ENCODE measurements at places on chromosomes 12 and 14.

DNA sequence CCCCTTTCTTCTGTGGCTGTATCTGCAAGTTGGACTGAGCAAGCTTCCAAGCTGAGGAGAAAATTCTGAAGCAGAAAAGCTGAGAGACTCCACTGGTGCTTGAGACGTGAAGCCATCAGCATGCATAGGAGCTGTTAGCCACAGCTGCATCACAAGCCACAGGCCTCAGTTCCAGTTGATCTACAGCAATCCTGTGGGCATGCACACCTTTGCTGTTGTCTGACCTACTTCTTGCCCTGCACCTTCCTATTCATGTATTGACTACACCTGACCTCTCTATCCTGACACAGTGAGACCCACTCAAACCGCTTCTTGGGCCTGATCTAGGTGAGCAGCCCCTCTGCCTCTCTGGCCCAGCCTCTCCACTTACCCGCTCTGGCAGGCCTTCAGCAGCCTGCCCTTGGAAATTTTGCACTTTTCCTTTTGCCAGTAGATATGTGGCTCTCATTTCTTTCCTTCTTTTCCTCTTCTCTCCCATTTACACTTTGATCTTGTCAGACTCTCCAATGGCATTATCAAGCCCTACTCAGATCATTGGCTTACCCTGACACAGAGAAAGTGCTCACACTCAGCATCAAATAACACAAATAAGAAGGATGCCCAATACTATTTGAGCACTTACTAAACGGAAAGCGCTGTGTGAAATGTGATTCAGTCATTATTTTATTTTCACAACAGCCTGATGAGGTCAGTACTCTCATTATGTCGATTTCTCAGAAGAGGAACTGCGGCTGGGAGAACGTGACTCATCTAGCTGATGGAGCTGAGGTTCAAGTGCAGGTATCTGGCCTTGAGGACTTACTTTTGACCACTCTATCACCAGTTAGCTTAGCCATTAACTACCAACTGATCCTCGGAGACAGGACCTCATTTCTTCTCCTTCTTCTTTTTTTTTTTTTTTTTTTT lies 21.9 kb upstream of the PTGR2 start:
- peak; percentile 45 for DNase-seq

GRCh38 chr12:76551482-76551888 lies 8.1 kb downstream of the OSBPL8 start:
- DNase-seq, result no peak

GRCh38 chr12:80205960-80206359 lies 106.6 kb downstream of the OTOGL start:
- no peak for DNase-seq

GRCh38 chr12:131129839-131130238 lies 176.1 kb downstream of the ADGRD1 start:
- DNase-seq, result no peak

- DNase-seq, result peak; percentile 50
Measured at GRCh38 chr14:35883677-35884293, 57.6 kb downstream of the BRMS1L start.

GRCh38 chr12:20268121-20268732 lies 100.1 kb upstream of the PDE3A start:
- DNase-seq, result no peak

DNA sequence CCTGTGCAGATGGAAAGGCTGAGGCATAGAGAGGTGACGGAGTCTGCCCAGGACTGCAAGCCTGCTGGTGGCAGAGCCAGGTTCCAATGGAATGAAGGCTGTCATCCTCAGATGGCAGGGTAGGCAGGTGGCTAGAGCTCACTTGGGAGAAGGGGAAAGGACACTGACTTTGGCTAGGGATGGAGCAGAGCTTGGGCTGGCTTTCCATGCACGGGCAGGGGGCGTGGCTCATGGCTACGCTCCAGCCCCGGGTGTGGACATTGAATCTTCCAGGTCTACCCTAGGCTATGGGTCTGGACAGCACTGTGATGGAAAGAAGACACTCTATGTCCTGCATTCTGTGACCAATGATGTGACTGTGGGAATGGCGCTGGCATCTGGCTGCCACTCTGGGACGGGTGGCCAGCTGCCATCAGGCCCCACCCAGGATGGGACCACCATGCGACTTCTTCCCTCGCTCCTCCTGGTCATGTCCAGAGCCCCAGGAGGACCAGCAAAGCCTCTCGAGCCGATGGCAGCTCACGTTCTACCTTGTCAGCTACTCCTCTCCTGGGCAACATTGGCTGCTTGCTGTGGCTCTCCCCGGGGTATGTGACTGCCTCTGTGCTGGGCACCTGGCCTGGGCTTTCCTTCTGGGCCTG lies 398.7 kb downstream of the TMEM121 start:
- no peak for DNase-seq

DNA sequence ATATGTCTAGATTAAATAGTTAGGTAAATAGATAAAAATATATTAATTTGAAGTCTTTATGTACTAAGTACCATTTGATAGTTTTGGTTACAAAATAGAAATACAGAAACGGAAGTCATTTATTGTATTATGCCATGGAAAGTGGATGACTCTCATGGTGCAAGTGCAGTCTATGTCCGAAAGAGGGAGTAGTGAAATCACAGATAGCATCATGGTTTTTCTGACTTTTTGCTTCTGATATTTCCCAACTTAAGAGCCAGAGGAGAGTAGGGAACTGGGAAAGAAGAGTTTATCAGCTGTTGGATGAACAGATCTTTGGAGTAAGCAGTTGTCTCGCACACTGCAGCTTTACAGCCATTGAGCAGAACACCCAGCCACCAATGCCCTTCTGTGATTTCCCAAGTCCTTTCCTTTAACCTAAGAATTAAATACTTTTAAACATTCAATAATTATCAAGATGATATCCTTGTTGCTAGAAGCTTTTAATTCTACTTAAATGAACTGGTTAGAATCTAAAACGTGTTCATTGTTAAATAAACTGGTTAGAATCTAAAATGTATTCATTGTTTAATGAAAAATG lies 18.4 kb upstream of the SRGAP1 start:
- peak; percentile 56 for DNase-seq

DNA sequence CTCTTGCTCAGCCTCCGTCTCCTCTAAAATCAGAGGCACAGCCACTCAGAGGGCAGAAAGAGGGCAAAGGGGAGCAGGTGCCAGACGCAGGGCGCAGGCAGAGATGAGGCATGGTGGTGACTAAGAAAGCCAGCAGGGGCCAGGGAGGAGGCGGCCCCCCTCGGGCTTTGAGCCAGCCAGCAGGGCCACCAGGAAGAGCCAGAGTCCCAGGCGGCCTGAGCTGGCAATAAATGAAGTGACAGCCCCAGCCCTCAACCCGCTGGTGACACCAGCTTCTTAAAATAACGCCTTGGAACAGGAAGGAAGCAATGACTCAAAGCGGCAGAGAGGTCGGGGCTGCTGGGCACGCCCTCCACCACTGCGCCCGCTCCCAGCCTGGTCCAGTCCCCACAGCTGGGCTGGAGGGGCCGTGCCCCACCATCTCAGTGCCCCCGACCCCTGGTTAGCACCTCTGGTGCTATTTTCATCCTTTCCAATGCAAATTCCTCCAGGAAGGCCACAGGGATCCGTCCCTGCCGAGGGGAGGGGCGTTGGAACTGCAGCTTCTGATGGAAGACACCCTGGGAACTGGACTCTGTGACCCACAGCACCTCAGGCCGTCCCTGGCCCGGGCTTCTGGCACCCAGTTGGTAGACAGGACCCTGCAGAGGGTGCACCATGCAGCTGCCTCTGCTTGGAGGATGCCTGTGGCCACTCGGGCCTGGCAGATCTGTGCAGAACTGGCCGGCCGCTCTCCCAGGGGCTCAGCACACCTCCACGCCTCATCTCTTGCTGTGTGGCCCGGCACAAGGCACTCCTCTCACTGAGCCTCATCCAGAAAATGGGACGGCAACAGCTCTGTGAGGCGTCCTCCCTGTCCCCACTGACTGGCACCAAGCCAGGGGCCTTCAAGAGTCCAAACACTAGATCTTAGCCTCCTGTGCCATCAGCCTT lies 113.7 kb downstream of the NCOR2 start:
- DNase-seq, result no peak

DNA sequence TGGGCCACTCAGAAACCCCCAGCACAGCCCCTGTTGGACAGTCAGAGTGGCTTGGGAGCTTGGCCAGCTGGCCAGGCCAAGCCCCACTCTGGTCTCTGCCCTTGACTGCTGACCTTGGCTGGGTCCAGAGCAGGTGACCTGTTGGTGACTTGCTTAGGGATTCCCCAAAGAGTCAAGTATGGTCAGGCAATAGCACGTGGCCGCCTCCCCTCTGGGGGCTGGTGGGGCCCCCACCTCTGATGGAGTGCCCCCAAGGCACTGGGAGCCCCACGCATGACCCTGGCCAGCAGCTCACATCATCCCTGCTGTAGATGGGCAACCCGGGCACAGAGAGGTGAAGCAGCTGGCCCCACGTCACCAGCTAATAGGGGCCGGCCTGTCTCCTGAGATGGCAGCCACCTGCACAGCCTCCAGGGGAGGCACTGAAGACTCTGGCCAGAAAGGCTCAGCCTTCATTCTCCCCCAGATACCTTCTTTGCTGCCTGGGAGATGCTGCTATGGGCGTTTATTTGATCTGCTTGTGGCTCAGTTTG lies 1.8 kb downstream of the CCDC197 start:
- DNase-seq, result no peak

DNA sequence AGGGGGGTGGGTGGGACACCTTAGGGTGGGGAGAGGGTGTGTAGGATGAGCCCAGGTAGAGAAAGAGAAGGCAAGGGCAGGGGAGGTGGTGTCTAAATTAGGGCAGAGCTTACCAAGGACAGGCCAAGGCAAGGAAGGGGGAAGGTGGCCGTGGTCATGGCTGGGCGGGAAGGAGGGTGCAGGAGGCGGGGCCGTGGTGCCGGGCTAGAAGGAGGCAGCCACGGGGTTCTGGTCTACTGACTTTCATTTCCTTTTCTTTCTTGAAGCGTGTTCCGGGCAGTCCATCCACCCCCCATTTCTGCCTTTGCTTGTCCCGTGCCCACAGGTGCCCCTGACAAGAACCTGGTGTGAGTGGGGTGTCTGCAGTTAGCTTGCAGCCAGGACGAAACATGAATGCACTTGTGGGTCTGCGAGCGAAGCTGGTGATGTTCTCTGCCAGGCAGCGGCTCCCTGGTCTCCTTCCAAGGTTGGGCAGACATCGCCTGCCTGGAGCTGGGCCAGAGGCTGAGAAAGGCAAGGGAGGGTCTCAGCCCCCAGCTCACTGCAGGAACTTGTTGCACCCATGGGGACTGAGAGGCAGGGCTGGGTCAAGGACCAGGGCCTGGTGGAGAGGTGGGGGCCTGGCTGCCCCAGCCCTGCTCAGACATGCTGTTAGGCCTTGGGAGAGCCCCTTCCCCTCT lies 58.2 kb downstream of the KIF26A start:
- DNase-seq, result no peak

GRCh38 chr14:24673534-24674203 lies 39.7 kb upstream of the GZMB start:
- DNase-seq, result no peak

DNA sequence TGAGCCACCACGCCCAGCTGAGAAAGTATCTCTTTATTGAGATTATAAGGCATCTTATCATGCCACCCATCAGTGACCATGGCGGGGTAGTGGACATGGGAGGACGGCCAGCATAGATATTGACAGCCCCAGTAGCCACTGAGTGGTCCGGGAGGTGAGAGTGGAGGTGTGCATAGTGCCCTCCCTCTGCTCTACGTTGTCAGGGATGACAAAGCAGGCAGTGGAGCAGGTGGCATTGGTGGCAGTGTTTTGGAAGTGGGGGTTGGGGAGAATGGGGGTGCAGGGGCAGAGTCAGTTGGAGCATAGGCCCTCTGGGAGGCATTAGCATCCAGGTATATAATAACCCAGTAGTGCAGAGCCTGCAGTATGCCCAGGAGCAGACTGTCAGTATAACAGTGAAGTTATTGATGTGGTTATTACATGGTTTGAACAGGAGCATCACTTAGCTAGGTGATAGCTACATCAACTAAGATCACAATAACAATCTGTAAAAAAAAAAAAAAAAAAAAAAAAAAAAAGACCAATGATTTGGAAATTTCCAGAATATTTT lies 41.1 kb downstream of the GNG2 start:
- no peak for DNase-seq

GRCh38 chr14:75344411-75344810 lies 65.8 kb downstream of the FOS start:
- DNase-seq, result no peak

DNA sequence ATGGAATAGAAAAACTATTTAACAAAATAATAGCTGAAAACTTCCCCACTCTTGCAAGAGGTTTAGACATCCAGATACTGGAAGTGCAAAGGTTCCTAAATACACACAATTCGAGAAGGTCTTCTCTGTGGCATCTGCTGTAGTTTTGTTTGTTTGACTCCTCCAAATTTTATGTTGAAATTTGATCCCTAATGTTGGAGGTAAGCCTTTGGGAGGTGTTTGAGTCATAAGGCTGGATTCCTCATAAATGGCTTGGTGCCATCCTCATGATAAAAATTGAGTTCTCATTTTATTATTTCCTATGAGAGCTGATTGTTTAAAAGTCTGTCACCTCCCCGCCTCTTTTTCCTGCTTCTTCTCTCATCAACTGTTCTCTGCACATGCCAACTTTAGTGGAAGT lies 182.7 kb downstream of the MYRFL start:
- no peak for DNase-seq

DNA sequence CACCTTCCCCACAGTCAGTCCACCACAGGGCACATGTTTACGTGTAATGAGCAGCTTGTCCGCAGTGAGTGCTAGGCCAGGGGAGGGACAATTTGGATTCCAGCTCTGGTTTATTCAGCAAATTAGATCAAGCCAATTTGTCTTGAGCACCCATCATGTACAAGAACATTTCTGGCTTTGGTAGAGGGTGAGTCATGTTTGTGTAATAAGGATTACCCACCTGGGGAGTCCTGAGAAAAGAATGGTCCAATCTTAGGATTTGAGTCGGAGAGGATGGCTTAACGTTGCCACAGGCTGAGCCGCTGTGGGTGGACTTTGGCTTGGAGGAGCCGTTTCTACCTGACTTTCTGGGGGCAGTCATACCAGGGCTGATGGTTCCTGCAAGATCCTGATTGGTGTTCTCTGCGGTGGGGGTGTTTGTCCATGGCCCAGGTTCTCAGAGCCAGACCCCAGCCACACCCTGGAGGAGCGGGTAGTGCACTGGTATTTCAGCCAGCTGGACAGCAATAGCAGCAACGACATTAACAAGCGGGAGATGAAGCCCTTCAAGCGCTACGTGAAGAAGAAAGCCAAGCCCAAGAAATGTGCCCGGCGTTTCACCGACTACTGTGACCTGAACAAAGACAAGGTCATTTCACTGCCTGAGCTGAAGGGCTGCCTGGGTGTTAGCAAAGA lies 143.7 kb downstream of the SMOC1 start:
- no peak for DNase-seq

DNA sequence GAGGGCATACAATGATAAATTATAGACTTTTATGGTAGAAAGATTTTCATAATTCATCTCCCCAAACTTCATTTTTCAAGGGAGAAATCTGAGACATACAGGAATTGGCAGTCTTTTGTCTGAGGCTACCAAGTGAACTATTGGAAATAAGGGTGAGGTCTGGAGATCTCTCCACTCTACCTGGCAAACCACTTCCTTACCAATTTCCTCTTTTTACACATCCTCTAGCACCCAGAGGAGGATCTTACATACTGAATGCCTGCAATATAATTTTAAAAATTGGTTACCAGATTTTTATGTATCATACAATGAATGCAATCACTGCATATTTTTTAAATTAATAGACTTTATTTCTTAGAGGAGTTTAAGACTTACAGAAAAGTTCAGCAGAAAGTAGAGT lies 6.6 kb downstream of the PDE6H start:
- no peak for DNase-seq
